Sigmoid colon (tissue), 7 donors: ENCODE measurements at places on chromosomes 11 and 22. TPM values are rescaled to one million over a fixed set of nuclear protein-coding genes. Genes with fewer than 3 reads are reported as not detected.

DNA sequence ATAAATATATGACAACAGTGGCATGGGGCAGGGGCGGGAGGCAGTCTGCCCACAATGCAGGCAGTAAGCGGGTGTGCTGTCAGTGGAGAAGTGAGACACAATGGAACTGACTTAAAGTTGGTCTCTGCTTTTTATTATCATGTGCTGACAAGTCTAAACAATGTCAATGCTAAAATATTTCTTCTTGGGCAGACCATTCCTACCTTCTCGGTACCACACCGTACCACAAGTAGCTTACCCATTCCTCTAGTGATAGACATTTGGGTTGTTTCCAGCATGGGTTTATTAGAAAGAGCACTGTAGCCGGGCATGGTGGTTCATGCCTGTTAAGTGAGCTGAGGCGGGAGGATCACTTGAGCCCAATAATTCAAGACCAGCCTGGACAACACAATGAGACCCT is 2.6 kb upstream of the CHADL start:
- H3K4me3 ChIP-seq: no peak overlapping the region
- H3K4me1 ChIP-seq: peaks cover 3% of the 10 kb centered on the region
- no peaks in the 10 kb centered on the region for H3K27me3 ChIP-seq
- peaks cover 6% of the 10 kb centered on the region for H3K36me3 ChIP-seq
- no peak for DNase-seq

DNA sequence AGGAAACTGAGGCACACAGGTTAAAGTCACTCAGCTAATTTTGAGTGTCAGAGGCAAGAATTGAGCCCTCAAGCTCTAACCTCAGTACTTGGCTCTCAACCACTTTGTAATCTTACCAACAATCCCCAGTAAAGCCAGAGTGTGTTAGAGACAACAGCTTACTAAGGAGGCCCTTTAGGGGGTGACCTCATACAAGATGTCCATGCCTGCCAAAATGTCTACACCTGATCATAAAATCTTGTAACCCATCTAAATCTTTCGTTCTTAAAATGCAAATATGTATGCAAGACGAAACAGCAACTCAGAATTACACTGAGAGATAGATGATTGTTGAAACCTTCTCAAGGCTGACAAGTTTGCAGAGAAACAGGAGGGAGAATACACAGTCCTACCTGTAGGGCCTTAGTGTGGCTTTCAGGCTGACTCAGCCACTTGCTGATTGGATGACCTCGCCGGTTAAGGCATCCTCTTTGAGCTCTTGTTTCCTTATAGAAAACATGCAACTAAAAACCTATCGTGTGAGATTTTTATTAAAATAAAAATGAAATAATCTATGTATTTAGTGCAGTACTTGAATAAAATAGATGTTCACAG is 143.2 kb downstream of the OPCML start:
- no peak overlapping the region for H3K27ac ChIP-seq
- H3K4me3 ChIP-seq: no peak overlapping the region
- H3K27me3 ChIP-seq: peaks cover 11% of the 10 kb centered on the region
- no peaks in the 10 kb centered on the region for H3K36me3 ChIP-seq
- DNase-seq: no peak

DNA sequence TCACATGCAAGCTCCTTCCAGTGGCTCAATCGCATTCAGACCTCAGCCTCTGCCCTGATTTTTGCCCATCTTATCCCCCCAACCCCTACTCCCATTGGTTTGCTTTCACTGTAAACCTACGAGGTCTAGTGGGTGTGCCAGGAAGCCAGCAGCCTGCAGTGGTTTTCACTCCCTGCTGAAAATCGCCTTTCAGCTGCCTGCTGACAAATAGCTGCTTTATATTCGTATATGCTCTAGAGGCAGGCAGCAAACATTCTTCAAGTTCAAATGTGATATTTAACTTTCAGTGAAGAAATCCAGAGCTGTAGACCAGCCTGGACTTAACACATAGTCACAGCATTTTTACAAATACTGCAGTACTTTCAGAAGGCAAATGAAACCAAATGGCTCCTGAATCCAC is 92.8 kb upstream of the APOA1 start:
- H3K27me3 ChIP-seq: no peaks in the 10 kb centered on the region
- no peak for DNase-seq
- no peaks in the 10 kb centered on the region for H3K36me3 ChIP-seq
- peaks cover 41% of the 10 kb centered on the region for H3K4me1 ChIP-seq

Gene TPBGL
- total RNA-seq: 0.68 TPM

Gene RASD2
- total RNA-seq: 10.6 TPM

Gene SLC25A18
- total RNA-seq: 9.1 TPM

GRCh38 chr11:18427240-18427639 is 15.1 kb downstream of the LDHC start:
- DNase-seq: no peak
- no peaks in the 10 kb centered on the region for H3K4me1 ChIP-seq
- no peak overlapping the region for H3K27ac ChIP-seq
- H3K4me3 ChIP-seq: no peak overlapping the region
- H3K27me3 ChIP-seq: no peaks in the 10 kb centered on the region

Gene ASCC2
- 37.7 TPM for total RNA-seq

GRCh38 chr11:130008326-130008725 is 5.7 kb upstream of the PRDM10 start:
- H3K36me3 ChIP-seq: no peaks in the 10 kb centered on the region
- H3K4me3 ChIP-seq: no peak overlapping the region
- no peak overlapping the region for H3K27ac ChIP-seq
- H3K27me3 ChIP-seq: no peaks in the 10 kb centered on the region
- H3K4me1 ChIP-seq: peaks cover 7% of the 10 kb centered on the region

DNA sequence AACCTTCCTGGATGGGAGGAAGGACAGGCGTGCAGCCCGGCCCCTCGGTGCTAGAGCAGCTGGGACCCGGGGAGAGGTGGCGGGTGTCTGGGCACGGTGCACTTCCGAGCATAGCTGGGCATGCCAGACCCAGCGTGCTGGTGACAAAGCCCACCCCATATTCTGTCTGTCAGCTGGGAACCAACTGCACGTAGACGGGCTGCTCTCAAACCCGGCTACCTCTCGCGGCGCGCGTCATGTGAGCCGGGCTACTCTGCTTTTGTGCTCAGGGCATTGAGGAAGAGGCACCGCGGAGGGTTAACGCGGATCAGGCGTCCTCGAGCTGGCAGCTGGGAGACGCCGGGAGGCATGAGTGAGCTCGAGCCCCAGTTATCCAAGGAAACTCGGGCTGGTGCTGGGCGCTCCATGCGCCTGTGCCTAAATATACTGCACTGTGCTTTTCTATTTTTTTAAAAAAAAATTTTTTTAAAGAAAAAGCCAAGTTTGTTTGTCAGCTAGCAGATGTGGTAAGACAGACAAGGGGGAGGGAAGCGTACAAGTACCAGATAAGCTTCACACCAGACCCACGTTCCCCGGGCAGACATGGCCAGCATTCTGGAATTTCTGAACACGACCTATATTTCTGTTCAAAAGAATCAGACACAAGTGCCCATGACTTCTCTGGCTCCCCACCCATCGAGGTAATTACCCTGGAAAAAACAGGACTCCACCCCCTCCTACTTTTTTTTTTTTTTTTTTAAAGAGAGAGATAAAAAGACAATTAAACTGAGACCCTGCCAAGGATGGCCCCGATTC is 425.6 kb downstream of the SHANK2 start:
- peak overlapping the region; percentile 31 for H3K4me3 ChIP-seq
- no peaks in the 10 kb centered on the region for H3K27me3 ChIP-seq
- H3K4me1 ChIP-seq: peaks cover 2% of the 10 kb centered on the region
- peak; percentile 81 for DNase-seq
- H3K36me3 ChIP-seq: no peaks in the 10 kb centered on the region

DNA sequence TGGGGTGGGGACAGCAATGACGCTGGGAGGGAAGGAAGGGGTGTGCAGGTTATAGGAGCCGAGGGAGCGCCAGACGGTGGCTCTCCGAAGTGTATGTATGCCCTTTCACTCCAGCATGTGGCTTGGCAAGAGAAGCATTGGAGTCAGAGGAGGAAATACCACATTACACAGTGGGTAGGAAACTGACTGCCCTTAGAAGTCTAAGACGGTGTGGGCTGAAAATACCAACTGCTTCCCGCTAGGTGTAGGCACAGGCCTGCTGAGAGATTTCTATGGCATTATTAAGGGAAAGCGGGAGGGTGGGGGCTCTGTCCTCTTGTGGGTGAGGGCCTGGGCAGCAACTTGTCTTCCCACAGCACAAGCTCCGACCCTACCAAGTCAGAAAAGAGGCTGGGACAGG is 44.7 kb downstream of the CACNG2 start:
- no peaks in the 10 kb centered on the region for H3K36me3 ChIP-seq
- H3K27ac ChIP-seq: no peak overlapping the region
- no peak for DNase-seq
- no peaks in the 10 kb centered on the region for H3K27me3 ChIP-seq
- peaks cover 20% of the 10 kb centered on the region for H3K4me1 ChIP-seq

DNA sequence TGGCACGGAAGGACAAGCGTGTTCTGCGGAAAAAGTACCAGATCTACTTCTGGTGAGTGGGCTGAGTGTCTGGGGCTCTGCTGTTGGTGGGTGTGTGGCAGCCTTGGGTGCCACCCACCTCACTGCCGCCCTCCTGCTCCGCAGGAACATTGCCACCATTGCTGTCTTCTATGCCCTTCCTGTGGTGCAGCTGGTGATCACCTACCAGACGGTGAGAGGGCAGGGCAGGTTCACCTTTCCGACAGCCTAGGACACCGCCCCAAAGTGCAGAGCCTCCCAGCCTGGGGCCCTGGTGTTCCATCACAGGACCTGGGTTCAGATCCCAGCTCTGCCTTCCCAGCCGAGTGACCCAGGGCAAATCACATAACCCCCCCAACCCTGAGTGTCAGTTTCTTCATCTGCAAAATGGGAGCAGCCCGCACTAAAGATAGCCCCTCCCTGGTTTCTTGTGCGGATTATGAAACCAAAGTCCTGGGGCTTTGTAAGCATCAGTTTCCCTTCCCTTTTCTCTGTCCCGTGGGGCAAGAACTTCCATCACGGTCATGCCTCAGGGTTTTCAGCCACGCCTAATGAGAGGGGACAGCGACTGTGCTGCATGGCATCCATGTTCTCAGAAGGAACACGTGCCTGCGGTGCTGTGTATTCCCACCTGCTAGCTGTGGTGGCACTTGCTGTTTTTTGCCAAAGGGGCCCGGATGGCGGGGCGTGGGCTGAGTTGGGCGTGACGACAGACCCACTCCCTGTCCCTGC is 9.8 kb upstream of the TAGLN start:
- peak overlapping the region; percentile 28 for H3K27ac ChIP-seq
- H3K36me3 ChIP-seq: peaks cover 95% of the 10 kb centered on the region
- no peaks in the 10 kb centered on the region for H3K27me3 ChIP-seq

Gene ALG8
- 22.4 TPM for total RNA-seq

GRCh38 chr11:14310679-14311078 is 48.3 kb downstream of the RRAS2 start:
- H3K27ac ChIP-seq: no peak overlapping the region
- no peak overlapping the region for H3K4me3 ChIP-seq
- no peaks in the 10 kb centered on the region for H3K36me3 ChIP-seq
- H3K27me3 ChIP-seq: no peaks in the 10 kb centered on the region
- DNase-seq: no peak

DNA sequence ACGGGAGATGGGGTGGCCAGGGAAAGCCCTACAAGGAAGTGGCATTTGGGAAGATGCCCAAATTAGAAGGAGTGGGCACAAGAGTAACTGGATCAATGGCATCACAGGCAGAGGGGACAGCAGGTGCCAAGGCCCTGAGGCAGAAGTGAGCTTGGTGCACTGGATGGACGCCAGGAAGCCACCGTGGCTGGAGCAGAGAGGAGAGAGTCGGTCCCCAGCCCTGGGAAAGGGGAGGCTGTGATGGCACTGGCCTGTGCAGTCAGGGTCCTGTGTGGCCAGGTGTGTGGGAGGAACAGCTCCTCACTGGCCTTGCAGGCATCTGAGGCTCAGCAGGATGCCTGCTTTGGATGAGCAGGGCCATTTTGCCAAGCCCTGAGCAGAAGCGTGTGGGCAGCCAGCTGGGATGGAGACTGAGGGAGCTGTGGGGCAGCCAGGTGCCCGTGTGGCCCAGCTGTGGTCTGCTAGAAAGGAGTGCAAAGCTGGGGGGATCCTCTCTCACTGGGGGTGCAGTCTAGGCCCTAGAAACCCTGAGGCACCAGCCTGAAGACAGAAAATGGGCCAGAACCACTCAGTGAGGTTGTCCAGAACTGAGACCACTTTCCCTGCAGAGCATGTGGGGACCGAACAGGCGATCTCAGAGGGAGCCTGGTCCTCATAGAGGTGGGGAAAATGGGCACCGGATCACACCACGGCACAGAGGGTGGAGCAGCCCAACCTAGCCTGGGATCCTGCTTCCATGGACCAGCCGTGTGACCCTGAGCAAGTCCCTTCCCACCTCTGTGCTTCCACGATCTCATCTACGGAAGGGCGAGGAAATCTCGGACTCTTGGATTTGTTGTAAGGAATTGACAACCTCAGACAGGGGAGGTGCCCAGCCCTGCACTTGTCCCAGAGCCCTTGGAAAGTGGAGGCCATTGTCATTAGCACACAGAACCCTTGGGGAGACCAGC is 78.6 kb upstream of the RTL6 start:
- no peak overlapping the region for H3K27ac ChIP-seq
- H3K4me1 ChIP-seq: no peaks in the 10 kb centered on the region
- no peaks in the 10 kb centered on the region for H3K36me3 ChIP-seq
- peak; percentile 59 for DNase-seq

DNA sequence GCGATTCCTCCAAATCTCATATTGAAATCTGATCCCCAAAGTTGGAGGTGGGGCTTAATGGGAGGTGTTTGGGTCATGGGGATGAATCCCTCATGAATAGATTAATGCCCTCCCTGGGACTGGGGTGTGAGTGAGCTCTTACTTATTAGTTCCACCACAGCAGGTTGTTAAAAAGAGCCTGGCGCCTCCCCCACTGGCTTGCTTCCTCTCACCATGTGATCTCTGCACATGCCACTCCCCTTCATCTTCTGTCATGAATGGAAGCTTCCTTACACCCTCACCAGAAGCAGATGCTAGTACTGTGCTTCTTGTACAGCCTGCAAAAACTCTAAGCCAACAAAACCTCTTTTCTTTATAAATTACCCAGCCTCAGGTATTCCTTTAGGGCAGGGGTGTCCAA is 8.8 kb downstream of the RRAS2 start:
- no peak overlapping the region for H3K4me3 ChIP-seq
- H3K27me3 ChIP-seq: no peaks in the 10 kb centered on the region
- H3K36me3 ChIP-seq: no peaks in the 10 kb centered on the region
- H3K27ac ChIP-seq: no peak overlapping the region
- DNase-seq: no peak

- peaks cover 27% of the 10 kb centered on the region for H3K4me1 ChIP-seq
- H3K27me3 ChIP-seq: no peaks in the 10 kb centered on the region
- no peak for DNase-seq
- no peak overlapping the region for H3K4me3 ChIP-seq
- H3K27ac ChIP-seq: no peak overlapping the region
- H3K36me3 ChIP-seq: no peaks in the 10 kb centered on the region
These were observed 13.1 kb upstream of the TMEM123 start for GRCh38 chr11:102465696-102466095.

DNA sequence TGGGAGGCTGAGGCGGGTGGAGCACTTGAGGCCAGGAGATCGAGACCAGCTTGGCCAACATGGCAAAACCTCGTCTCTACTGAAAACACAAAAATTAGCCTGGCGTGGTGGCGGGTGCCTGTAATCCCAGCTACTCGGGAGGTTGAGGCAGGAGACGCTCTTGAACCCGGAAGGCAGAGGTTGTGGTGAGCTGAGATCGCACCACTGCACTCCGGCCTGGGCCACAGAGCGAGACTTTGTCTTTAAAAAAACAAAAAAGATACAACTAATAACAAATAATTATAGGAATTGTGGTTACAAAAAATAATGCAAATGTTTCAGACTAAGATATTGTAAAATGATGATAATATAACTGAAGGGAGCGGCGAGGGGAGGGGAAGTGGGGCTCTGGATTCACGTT is 90.3 kb upstream of the RTL6 start:
- peak; percentile 28 for DNase-seq
- no peaks in the 10 kb centered on the region for H3K4me1 ChIP-seq
- H3K27me3 ChIP-seq: peaks cover 38% of the 10 kb centered on the region
- no peaks in the 10 kb centered on the region for H3K36me3 ChIP-seq
- H3K4me3 ChIP-seq: no peak overlapping the region
